ENCODE measurements at places on chromosomes 13 and 19.
A peak's percentile ranks its signal among the peaks of the same experiment; 100 is the strongest.

GRCh38 chr19:45508861-45509691 is 1.8 kb downstream of the VASP start:
- DNase-seq = no peak

- no peak for DNase-seq
Measured at GRCh38 chr13:72284791-72285190, 417.8 kb upstream of the DACH1 start.

DNA sequence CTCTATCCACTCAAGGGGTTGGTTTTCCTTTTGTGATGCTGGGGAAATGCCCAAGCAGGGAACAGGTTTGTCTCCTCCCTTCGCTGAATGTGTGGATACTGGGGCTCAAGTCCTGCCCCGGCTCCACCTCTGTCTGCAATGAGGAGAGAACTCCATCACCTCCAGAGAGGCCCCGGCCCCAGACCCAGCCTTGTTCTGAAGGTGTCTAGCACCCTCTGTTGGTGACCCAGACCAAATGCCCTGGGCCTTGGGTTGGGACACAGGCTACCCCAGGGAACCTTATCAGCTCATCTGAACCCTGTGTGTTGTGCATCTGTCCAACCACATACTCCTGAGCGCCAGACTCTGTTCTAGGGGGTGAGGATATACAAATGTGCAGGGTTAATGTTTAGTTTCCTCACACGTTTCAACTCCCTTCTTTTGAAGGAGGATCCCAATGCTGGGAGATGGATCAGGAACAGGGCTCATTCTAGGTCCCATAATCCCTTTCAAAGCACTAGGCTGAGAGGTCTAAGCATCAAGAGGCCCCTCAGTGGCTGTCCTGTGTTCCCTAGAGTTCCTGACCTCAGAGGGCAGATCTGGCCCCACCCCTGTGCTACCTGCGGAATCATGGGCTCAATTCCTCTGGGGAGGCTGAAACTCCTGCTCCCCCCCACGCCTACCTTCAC is 112.5 kb upstream of the SLC7A1 start:
- DNase-seq = peak; percentile 17

GRCh38 chr19:12668932-12669269 is 2.3 kb downstream of the WDR83 start:
- peak; percentile 74 for DNase-seq

GRCh38 chr19:13319526-13319925 is 169.3 kb downstream of the IER2 start:
- DNase-seq = no peak

DNA sequence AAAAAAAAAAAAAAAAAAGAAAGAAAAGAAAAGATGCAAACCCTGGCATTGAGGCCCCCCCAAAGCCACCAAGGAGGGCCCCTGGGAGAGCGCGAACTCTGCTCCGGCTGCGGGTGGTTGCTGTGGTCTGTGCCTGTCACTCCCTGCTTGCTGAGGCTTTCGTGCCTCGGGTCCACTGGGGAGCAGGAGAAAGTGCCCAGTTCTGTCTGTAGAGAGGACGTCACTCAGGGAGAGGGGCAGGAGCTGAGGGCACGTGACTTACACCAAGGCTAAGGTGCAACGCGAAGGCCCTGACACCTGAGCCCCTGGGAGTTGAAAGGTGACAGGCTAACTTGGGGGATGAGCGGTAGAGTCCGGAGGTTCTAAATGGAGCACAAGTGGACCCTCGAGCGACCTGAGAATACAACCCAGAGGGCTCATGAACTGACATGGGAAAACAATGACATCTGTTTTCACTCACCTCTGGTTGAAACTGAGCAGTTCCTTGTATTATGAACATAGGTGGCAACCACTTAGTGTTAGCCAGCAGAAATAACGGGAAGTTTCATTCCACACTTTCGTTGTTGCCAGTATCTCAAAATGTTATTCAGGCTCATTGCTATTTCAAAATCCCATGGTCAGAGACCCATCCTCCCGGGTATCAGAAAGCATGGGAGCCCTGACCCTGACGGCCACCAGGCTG is 69.2 kb upstream of the TM9SF2 start:
- DNase-seq = no peak

- no peak for DNase-seq
Measured at GRCh38 chr13:97307882-97308624, 85.9 kb downstream of the MBNL2 start.

GRCh38 chr13:33052506-33053280 is 36.5 kb downstream of the KL start:
- no peak for DNase-seq

GRCh38 chr19:46133777-46134241 is 9.3 kb upstream of the IGFL3 start:
- no peak for DNase-seq

- no peak for DNase-seq
Measured at GRCh38 chr19:5002143-5002542, 33.2 kb downstream of the KDM4B start.

DNA sequence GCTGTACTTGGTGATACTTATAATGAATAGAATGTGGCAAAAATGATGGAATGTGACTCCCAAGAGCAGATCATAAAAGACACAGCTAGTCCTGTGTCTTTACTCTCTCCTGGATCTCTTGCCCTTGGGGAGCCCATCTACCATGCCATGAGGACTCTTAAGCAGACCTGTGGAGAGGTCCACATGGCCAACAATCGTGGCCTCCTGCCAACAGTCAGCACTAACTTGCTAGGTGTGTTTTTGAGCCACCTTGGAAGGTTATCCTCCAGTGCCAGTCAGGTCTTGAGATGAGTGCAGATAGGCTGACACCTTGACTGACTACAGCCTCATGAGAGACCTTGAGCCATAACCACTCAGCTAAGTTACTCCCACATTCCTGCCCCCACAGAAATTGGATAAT is 22.3 kb upstream of the GPR183 start:
- no peak for DNase-seq

- DNase-seq = no peak
Measured at GRCh38 chr13:53250272-53250875, 221.8 kb downstream of the OLFM4 start.

Measured in effector CD8-positive, alpha-beta T cell (primary cell).